ENCODE measurements at places on chromosomes 11 and 22.
A peak's percentile ranks its signal among the peaks of the same experiment; 100 is the strongest.

GRCh38 chr11:88354912-88355311, 17.4 kb upstream of the CTSC start:
- DNase-seq, result no peak

DNA sequence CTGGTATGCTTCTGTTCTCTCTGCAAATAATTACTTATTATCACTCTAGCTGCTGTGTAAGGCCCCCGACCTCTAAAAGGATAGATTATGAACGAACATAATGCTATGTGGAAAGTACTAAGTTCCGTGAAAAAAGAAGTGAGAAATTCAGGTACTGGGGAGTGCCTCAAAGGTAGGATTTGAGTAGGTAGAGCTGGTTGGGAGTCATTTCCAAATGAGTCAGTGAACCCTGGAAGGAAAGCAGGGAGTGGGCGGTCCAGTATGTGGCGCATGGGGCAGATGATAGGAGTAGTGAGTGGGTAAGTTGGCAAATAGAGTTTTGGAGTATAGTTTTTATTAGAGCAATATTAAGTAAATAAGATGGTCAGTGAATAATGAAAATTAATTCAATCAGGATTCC, 2.4 kb downstream of the ZC3H12C start:
- no peak for DNase-seq

DNA sequence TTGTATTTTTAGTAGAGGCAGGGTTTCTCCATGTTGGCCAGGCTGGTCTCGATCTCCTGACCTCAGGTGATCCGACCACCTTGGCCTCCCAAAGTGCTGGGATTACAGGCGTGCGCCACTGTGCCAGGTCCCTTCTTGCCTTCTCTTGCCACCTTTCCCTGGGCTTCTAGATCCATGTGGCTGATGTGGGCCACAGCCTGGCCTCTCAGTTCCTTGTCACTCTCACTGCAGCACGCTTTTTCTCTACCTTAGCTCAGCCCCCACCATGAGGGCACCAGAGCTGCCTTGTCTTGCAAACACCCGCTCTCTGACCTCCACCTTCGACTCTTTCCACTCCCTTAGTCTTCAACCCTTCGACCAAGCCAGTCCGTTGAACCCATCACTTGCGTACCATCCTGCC, 7.5 kb downstream of the CAPN1 start:
- no peak for DNase-seq

GRCh38 chr11:30017445-30017895, 640 bp upstream of the KCNA4 start:
- DNase-seq, result no peak

DNA sequence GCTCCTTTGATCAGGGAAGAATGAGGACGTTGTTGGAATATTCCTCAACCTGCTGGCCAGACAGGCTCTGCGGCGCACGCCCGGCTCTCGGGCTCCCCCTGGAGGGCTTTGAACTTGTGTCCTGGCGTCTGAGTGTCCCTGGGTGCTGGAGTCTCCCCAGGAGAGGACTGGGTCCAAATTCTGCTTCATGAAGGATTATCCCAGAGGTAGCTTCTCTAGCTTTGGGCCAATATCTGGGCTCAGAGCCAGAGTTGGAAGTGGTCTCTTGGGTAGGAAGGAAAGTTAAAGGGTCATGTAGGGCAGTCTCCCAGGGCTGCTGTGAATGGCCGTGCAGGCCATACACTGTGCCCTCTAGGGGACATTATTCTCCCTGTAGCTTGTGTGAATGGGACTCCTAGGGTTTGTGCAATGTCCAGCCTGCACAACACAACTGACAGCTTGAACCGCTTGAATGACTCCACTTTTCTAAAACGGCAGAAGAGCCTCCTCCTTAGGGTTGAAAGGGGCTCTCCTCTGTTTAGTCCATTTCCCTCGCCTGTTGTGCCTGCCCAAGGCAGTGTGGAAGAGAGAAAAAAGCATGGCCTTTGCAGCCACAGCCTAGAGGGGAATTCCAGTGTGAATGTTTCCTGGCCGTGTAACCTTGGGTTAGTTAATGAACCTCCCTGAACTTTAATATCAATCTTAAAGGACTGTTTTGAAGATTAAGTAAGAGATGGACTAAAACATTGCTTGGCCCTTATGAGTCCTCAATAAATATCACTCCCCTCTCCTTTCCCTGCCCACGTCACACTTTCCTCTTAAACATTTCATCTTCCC, 111.2 kb upstream of the THY1 start:
- peak; percentile 68 for DNase-seq

GRCh38 chr11:121466063-121466794, 13.5 kb upstream of the SORL1-AS1 start:
- peak; percentile 45 for DNase-seq

GRCh38 chr22:42639541-42640241, 710 bp downstream of the ATP5MGL start:
- no peak for DNase-seq

DNA sequence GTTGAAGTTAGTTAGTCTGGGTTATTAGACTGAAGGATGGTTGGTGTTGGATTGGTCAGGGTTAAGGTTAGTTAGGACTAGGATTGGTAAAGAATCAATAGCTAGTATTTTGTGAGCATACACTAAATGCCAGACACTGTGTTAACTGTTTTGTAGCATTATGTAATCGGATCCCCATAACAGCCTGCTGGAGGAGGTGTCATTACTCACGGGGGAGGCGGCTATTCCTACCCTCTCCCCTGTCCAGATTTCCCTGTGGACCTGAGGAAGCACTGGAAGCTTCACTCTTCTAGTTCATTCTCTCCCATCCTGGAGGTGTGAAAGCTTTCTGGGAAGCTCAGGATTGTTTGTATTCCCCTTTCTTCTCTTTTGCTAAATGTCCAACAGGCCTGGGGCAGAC, 40.5 kb upstream of the KCNJ11 start:
- DNase-seq, result no peak

- no peak for DNase-seq
These were observed 158.8 kb downstream of the AASDHPPT start for GRCh38 chr11:106236295-106236694.

DNA sequence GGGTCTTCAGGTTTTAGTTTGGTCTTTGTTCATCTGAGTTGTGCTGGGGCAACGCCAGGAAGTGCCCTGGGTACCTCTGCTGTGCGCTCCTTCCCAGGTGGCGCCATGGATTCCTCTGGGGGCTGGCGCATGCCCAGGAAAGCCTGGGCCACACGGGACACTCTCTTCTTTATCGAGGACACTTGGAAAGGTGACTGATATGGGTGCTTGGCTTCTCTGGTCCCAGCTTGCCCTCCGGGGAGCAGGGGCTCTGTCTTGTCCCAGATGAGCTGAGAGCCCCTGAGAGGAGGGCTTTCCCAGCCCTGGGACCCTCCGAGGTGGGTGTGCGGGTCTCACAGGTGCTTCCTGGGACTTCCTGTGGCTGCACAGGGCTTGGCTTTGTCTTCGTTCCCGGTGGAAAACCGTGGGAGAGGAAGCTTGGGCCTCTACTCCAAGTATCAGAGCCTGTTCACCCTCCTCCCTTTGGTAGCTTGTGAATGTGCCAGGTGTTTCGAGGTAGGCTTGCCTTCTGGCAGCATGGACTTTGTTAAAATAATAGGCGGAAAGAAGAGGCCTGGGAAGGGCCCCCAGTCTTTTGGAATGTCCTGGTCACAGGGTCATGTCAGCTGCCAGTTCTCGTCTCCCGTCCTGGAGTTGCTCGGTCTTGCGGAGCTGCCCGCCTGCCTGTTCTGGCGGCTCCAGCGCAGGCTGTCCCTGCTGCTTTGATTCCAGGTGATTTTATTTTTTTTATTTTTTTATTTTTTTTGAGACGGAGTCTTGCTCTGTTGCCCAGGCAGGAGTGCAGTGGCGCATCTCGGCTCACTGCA, 10.1 kb upstream of the NEAT1 start:
- no peak for DNase-seq

DNA sequence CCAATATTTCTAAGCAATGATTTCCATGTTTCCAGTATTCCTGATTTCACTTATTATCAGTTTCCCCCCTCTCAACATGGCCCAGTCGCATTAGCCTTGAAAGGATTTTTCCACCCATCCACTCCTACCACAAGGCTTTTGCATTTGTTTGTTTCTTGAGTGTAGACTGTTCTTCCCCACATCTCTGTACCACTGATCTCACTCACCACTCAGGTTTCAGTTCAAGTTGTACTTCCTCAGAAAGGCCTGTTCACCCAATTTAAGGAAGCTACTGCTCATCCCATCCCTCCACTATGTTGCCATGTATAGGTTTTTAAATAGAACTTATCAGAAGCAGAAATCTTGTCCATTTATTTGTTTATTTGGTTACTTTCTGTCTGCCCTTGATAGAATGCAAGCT, 472.3 kb downstream of the FAM181B start:
- no peak for DNase-seq
